Transverse colon (tissue), 4 donors: ENCODE measurements at places on chromosomes 2 and 18. TPM values are rescaled to one million over a fixed set of nuclear protein-coding genes. Genes with fewer than 3 reads are reported as not detected.

Gene DNAH7
- total RNA-seq: 4.9 TPM

Gene RGPD8
- total RNA-seq: 32.4 TPM

- H3K4me1 ChIP-seq: peaks cover 22% of the 10 kb centered on the region
- peak; percentile 85 for DNase-seq
- no peak within 1 kb of the TSS for H3K4me3 ChIP-seq
- no peaks in the 10 kb centered on the region for H3K36me3 ChIP-seq
- H3K27me3 ChIP-seq: peaks cover 9% of the 10 kb centered on the region
- peak within 1 kb of the TSS; percentile 77 for H3K27ac ChIP-seq
Observed at GRCh38 chr2:241808721-241809382, at the start of gene NEU4. Gene NEU4, plus strand, starts transcription at chr2:241809193. Its CDS starts 5,292 bp downstream, at chr2:241814485.

DNA sequence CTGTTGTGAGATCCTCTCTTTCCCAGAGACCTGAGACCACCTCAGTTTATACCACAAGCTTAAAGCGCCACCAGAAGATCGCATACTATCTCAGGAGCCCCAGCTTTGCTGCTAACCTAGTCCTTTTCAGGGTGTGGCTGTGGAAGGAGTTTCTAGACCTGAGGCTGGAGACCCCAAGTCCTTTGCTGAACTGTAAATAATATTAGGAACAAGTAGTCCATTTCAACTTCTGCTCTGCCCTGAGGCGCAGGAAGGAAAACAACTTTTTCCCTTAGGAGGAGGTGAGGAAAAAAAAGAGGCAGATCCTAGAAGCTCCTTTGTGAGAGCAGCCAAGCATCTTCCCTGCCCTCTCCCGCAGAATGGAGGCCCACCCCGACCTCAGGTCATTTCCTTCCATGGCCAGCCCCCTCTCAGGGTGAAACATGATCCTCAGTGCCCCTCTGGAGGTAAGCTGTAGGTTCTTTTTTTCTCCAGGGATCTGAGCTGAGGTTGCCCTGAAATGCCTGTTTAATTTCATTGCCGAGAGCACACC is 122.8 kb upstream of the LGALSL start:
- DNase-seq: no peak
- H3K27ac ChIP-seq: peak overlapping the region; percentile 73
- peaks cover 38% of the 10 kb centered on the region for H3K4me1 ChIP-seq
- H3K4me3 ChIP-seq: no peak overlapping the region
- H3K27me3 ChIP-seq: no peaks in the 10 kb centered on the region
- no peaks in the 10 kb centered on the region for H3K36me3 ChIP-seq

GRCh38 chr18:38606841-38607240 is 1041.2 kb upstream of the CELF4 start:
- H3K4me3 ChIP-seq: no peak overlapping the region
- no peaks in the 10 kb centered on the region for H3K27me3 ChIP-seq
- no peaks in the 10 kb centered on the region for H3K4me1 ChIP-seq
- H3K36me3 ChIP-seq: no peaks in the 10 kb centered on the region
- H3K27ac ChIP-seq: no peak overlapping the region

GRCh38 chr2:21033237-21034155 is 10.4 kb downstream of the APOB start:
- H3K4me3 ChIP-seq: no peak overlapping the region
- H3K36me3 ChIP-seq: no peaks in the 10 kb centered on the region
- no peaks in the 10 kb centered on the region for H3K27me3 ChIP-seq

- H3K4me1 ChIP-seq: peaks cover 6% of the 10 kb centered on the region
- no peak overlapping the region for H3K27ac ChIP-seq
- DNase-seq: no peak
- no peaks in the 10 kb centered on the region for H3K36me3 ChIP-seq
- no peaks in the 10 kb centered on the region for H3K27me3 ChIP-seq
Observed at GRCh38 chr2:205408696-205409095, 273.6 kb upstream of the NRP2 start.
